CD4-positive, alpha-beta T cell treated with Interferon alpha-2 for 1 hour (primary cell): ENCODE measurements at places on chromosomes 6 and 20.

DNA sequence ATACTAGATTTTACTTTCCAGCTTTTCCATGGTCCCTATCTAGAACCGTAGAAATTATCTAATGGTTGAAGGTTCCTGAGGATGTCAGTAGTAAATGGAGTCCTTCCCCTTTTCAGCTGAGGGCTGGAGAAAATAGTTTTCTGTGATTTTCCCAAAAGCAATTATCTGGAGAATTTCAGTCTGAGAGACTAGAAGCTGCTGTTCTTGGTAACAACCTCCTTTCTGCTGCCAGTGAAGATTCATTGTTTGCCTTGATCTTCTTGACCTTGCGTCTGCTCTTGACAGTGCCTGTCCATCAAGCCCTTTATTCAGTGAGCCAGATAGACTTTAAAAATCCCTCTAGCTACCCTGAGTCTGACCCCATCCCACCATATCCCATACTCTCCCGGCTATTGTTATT, 73.1 kb downstream of the PHACTR2 start:
- DNase-seq = no peak

DNA sequence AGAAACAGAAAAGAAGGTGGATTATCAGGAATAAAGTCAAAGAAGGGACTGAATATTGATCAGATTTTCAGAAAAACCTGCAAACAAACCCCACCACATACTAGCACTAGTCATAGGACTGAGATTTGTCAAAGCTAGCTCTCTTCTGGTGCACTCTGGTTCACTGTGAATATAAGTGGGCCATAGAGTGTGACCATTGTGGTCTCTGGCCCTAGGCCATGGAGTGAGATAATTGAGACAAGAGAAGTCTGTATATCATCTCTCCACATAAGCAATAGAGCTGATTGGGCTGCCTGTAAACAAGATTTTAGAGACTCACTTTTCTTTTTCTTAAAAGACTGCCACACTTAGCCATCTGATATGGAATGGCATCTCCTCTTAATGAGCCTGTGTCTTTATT, 247.2 kb downstream of the LAMA2 start:
- DNase-seq = no peak

DNA sequence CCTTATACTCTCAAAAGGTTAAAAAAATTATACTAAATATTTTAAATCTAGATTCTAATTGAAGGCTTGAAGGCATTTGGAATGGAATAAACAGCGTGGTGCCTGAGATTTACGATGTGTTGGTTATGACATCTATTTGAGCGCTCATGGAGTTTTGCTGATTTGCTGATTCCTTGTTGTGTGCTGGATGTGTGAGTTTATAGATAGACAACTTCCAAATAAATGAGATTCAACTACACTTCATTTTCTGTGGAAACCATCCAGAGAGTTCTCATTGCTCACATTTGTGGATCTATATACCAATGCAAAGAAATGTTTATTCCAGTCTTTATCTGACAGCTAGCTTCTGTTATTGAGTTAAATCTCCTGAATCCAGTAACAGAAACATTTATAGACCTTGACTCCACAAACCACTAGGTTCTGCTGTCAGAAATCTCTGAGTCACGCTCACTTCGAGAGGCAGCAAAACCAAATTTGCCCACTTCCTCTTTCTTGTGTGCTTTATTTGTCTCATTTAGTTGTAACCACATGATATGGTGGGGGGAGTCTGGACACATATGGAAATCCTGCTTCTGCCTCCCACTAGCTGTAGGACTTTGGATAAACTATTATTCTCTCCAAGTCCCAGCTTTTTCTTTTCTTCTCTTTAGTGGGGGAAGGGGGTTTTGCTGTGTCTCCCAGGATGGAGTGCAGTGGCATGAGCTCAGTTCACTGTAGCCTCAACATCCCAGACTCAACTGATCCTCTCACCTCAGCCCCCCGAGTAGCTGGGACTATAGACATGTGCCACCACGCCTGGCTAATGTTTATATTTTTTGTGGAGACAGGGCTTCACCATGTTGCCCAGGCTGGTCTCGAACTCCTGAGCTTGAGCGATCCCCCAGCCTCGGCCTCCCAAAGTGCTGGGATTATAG, 54.5 kb downstream of the IPCEF1 start:
- peak; percentile 45 for DNase-seq

GRCh38 chr6:5580736-5581581, 319.6 kb downstream of the FARS2 start:
- peak; percentile 19 for DNase-seq

GRCh38 chr6:16754274-16754673, 7.0 kb downstream of the ATXN1 start:
- DNase-seq = no peak

- no peak for DNase-seq
Measured at GRCh38 chr6:3749067-3749841, 2.3 kb downstream of the PXDC1 start.

DNA sequence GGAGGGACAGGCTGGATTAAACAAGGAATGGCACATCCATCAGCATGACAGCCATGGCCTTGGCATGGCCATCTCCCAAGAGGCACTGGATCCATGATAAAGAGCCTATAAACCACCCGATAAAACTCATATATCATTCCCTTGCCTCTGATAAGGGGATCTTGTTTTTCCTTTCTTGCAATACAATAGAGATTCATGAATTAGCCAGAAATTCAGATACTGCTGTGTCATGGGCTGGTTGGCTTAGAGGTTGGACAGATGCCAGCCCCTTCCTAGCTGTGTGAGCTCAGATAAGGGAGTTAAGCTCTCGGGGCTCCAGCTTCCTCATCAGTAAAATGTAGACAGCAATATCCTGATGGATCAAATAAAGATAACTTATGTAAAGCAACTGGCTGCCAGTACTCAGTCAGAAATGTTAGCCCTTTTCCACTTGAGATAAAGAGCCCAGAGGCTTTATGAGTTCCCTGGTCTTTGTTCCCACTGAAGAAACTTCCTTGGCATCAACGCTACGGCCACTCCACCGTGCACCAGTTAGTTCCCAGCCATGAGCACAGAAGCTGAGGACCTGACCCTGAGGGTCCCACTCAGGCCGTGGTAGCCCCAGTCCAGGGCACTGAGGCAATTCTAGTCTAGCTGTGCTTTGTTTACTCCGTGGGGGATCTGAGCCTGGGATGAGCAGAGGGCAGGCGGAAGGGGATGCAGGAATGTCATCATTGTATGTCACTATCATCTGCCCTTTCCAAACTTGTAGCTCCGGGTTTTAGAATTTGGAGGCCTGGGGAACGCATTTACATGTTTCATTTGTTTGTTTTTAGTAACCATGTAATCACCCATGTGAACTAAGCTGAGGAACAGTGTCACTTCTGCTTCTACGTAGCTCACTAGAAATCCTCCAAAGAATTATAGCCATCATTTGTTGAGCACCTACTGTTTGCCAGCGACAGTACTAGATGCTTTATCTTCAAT, 67.2 kb upstream of the TBC1D7 start:
- no peak for DNase-seq

- no peak for DNase-seq
Measured at GRCh38 chr20:5608104-5608441, 142.1 kb upstream of the SHLD1 start.

- DNase-seq = no peak
Measured at GRCh38 chr6:113695516-113695915, 161.6 kb upstream of the MARCKS start.

GRCh38 chr20:2169456-2170088, 67.9 kb downstream of the STK35 start:
- DNase-seq = no peak

DNA sequence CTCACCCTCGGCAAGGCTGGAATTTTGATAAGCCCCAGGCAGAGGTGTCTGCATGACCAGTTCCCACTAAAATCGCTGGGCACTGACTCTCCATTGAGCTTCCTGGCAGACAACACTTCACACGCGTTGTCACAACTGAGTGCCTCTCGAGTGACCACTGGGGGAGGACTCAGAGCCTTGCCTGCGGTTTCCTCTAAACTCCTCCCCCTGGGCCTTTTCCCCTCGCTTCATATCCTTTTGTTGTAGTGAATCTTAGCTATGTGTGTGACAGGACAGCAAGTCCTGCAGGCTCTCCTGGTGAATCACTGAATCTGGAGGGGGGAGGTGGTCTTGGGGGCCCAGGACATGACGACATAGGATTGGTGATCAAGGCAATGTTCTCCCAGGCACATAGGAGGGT, 670.8 kb downstream of the PRKN start:
- DNase-seq = no peak

- DNase-seq = no peak
Measured at GRCh38 chr6:142121342-142121741, 11.4 kb upstream of the GJE1 start.

- no peak for DNase-seq
Measured at GRCh38 chr20:49115564-49115963, 69.5 kb downstream of the CSE1L start.

- DNase-seq = no peak
Measured at GRCh38 chr20:41358717-41359116, 7.9 kb downstream of the EMILIN3 start.

DNA sequence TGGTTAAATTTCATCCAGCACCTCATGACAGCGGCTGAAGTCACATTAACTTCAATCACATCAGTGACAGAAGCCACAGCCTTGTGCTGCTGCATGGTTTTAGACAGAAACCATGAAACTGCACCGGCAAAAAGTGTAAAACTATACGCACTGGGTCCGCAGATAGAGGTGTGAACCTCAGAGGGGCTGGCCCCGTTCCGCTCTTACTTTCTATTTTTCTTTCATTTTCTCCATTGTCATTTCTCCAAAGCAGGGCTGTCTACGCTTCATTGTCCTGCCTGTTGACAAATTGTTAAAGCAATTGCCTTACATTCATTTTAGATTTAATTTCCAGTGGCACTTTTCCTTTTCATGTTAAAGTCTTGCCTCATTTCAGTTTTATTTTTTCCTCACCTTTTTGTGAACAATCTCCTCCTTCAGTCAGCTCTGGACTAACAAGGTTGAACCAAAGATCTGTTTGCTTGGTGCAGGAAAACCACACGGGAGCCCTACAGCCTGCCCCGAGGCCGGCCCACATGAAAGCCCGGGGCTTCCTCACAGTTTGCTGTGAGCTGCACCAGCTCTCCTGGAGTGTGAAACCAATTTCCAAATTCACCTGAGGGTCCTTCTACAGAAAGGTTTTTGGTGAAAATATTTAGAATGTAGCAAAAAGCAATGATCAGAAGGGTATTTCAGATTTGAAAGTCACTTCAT, 63.7 kb downstream of the PRR18 start:
- DNase-seq = peak; percentile 44

DNA sequence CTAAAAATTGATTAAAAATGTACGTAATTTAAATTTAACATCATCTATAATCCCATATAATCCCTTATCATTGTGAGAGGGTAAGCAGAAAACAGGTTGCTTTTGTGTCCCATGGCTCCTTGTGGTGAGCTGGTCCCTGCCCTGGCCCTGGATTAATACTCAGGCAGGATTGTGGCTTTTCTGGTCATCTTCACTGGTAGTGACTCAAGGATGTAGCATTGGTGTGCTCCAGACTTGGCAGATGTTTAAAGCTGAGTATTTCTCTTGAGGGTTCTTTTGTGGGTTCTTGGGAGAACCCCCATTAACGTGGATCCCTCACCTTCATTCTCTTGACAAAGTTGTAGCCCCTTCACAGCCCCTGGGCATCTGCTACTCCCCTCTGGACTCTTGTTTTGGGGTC, 39.3 kb downstream of the SNRNP48 start:
- DNase-seq = no peak

DNA sequence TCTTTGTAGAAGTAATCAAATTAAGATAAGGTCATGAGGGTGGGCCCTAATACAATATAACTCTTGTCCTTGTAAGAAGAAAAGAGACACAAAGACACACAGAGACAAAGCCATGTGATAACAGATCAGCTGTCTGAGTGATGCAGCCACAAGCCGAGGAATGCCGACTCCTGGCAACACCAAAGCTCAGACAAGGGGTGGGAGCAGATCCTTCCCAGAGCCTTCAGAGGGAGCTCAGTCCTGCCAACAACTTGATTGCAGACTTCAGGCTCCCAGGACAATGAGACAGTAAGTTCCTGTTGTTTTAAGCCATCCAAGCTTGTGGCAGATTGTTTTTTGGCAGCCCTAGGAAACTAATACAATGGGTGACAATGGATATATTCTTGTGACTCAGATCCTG, 325.0 kb upstream of the AGPAT4 start:
- no peak for DNase-seq

GRCh38 chr6:139544701-139545057, 170.2 kb upstream of the CITED2 start:
- DNase-seq = no peak

- no peak for DNase-seq
Measured at GRCh38 chr6:166671434-166672081, 44.5 kb upstream of the RPS6KA2 start.

DNA sequence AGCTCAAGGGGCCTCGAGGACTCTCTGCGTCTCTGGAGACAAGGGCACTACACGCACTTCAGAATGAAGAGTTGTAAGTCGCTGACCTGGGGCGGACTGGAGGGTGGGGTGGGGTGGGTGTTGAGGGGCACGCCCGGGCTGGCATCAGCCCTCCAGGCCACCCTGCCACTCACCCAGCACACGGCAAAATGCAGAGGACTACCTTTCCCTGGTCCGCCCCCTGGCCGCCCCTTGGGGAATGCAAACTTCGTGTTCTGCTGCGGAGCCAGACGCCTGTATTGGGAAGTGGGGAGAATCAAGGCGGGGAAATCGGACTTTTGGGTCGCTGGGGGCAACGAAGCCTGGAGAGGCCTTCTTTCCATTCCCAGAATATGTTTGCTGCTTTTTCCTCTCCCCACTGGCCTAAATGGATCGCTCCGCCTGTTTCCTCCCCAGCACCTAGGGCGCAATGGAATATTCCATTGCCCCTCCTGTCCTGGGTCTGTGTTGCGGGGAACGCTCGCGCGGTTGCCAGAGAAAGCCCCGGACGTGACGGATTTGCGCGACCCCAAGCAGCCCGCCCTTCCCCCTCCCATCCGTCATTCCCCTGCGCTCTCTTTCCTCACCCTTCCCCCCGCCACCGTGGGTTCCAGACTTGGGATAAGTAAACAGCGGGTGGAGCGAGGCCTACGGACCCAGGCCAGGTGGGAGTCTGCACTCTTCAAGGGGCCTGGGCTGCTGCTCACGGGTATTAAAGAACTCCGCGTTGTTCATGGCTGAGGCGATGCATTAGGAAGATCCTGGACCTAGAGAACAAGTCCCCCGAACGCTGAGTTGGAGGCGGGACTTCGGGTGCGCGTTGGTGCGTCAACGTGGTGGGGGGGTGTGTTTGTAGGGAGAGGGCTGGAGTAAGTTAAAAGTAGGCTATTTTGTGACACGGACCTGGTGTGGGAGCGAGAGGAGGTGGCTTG, at the start of gene PPT2:
TSS of gene PPT2 (plus strand) at position 578 of the 950 bp plus-strand sequence. CDS start 454 bp downstream, outside the sequence.
- DNase-seq = peak; percentile 84

GRCh38 chr6:39102821-39103136, 12.2 kb downstream of the SAYSD1 start:
- no peak for DNase-seq
